Activated CD4-positive, alpha-beta T cell treated with anti-CD3 and anti-CD28 coated beads for 48 hours (primary cell): ENCODE measurements at places on chromosomes 16 and 17.

GRCh38 chr17:3955673-3955988 lies 8.6 kb downstream of the ATP2A3 start:
- no peak for DNase-seq

DNA sequence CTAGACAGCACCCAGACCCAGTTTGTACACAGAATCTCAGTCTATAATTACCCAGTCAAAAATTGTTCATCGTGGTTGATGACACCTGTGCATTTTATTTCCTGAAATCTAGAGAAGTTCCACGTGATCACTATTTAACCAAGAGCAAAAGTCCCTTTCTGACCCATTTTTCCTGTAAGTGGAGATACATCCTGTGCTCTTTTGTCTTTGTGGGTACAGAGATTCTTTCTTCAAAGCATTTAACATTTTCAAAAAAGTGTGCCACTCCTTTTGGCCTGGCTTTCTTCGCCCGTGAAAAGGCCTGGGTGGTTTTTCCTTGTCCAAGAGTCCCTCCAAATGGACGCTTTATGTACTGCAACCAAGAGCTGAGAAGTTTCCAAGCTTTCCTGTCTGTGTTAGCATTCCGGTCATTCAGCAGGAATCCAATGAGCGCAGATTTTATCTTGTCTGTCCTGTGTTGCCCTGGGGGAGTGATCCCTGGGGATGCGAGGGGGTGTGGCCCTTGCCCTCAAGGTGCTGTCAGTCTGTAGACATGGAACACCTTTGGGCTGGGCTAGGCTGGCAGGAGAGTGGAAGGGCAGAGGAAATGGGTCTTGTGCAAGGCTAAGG lies 161.1 kb upstream of the CACNG5 start:
- DNase-seq = peak; percentile 54

- no peak for DNase-seq
Measured at GRCh38 chr16:78895681-78896080, 704.9 kb downstream of the MAF start.

DNA sequence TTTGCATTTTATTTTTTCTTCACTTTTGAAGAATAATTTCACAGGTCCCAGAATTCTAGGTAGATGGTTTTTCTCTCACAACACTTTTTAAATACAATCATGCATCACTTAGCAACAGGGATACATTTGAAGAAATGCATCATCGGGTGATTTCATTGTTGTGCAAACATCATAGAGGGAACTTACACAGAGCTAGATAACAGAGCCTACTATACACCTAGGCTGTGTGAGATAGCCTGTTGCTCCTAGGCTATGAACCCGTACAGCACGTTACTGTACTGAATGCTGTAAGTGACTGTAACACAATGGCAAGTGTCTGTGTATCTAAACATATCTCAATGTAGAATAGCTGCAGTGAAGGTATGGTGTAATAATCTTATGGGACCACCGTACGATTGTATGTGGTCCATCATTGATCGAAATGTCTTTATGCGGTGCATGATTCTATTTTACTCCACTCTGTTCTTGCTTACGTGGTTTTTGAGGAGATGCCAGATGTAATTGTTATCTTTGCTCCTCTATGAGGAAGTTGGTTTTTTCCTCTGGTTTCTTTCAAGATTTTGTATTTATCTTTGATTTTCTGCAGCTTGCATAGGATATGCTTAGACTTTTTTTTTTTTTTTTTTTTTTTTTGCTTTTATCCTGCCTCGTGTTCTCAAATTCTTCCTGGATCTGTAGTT lies 35.5 kb upstream of the TMEM92 start:
- DNase-seq = no peak

GRCh38 chr16:10990378-10990777 lies 46.0 kb downstream of the CLEC16A start:
- DNase-seq = no peak

GRCh38 chr16:27245276-27246172 lies 23.0 kb downstream of the NSMCE1 start:
- peak; percentile 81 for DNase-seq

DNA sequence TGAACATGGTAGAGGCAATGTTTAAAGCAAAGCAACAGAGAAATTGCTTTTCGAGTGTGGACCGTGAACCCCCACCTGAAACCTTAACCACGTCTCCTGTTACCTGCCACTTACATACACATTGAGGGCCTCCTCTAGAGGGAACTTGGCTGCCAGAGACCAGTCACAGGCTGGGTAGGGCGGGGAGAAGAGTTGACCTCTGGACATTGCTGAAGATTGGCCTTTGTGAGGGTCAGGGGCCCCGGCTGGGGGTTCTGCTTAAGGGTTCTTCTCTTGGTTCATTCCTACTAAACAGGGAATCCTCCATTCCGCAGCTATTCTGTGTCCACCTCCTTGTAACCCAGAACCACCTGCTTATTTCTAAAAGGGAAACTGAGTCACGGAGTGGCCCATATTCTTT lies 53.8 kb downstream of the IRX6 start:
- DNase-seq = no peak

- DNase-seq = no peak
Measured at GRCh38 chr16:22358000-22358399, 16.4 kb downstream of the CDR2 start.

DNA sequence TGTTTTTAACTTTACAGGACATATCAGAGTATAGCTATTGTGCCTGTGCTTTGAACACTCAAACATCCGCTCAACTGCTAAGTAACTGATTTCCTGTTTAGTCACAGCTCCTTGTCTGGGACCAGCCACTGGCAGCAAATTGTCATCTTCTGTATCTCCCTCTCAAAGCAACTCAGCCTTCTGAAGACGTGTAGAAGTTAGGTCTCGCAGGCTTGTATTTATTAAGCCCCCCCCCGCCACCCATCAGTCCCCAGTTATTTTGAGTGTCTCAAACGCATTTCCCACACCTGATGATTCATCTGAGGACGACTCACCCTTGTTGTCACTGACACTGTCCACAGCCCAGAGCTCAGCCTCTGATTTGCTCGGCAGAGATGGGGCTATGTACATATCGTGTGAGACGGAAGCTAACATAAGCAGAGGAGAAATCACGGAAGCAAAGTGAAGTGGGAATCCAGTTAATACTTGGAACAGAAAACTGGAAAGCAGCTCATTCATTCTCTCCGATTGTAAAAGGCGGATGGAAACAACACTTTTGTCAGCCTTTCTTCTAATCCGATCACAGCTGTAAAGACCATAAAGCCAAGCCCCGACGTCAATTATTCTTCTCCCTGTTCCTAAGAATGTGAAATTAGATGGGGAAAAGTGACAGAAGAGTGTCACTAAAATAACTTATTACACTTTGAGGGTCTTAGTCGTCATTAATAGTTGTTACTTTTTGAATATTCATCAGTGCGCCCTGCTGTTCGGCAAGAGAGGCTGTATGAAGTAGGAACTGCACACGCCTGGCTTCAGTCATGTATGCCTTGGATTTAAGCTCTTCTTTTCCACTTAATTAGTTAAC lies 64.2 kb downstream of the PITPNC1 start:
- DNase-seq = peak; percentile 79

GRCh38 chr16:9479008-9479407 lies 387.6 kb downstream of the HAPSTR1 start:
- no peak for DNase-seq

DNA sequence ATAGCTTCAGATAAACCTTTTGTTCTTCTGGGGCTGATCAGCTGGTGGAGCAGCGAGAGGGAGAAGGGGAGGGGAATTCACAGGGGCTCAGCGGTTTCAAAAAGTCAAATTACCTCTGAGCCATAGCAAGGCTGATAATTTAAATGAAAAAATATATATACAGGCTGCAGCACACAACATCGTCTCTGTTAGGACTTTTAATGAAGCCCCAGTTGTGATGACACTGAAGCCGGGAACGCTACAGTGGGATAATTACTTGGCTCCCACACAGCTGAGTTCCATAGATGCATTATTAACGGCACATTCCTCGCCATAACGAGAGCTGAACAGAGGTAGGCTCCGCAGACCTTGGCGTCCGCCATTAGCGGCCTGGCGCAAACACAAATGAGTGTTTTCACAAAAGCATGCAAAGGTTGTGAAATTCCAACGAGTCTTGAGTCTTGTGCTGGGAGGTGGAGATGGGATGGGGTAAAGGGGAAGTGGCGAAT lies 216.0 kb downstream of the C16orf78 start:
- DNase-seq = no peak

DNA sequence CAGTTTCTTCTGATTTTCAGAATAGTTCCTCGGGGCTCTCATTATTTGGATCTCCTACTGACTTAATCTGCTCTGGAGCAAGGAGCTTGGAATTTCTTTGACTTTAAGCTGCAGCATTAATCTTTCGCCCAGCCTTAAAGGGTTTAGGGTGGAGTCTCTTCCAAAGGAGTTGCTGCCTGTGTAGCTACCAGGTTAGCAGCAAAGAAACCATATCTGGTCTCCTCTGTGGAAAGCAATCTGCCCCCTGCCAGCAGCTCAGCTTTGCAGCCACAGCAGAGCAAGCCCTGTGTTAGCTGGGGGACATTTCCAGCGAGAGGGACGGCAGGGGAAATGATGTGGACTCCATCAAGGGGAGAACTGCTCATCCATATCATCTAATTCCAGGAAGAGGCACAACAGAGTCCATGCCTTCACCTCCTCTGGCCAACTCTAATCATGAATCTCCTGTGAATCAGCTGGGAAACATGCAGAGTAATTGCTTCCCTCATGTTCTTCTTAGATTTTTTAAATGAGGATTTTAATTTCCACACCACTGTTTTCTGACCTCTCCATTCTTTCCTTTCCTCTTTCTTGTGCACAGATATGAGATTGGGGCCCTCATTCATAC lies 827.6 kb upstream of the CA10 start:
- no peak for DNase-seq

- no peak for DNase-seq
Measured at GRCh38 chr17:82914375-82914774, 74.6 kb upstream of the ZNF750 start.

- DNase-seq = no peak
Measured at GRCh38 chr16:4048481-4048880, 67.8 kb downstream of the ADCY9 start.

DNA sequence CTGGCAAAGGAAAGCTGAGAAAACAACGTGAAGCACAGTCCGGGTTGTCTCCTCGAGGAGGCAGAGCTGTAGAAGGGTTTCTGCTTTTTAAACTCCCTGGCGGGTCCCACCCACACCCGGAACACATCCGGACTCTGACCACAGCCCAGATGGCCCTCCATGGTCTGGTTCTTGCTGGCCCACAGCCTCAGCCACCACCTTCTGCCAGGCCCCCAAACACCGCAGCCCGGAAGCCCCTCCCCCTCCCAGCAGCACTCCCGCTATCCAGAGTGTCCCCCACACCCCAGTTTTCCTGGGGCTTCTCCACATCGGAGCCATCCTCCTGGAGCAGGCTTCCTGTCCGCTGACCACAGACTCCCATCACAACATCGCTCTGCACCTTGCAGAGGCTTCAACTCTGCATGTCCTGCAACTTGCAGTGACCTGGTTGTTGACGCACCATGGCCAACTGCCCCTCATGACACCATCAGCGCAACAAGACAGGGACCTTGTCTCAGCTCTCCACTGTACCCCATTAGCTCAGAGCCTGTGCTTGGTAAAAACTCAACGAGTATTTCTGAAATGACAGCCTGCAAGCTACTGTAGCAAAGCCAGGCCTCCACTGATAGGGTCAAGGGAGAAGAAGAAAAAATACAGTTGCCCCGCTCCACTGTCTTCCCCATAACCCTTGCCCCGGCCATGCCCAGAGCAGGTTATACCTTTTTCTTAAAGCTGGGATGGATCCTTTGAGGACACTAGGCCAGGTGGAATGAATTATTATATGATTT lies 129.8 kb downstream of the C16orf78 start:
- no peak for DNase-seq

GRCh38 chr17:70119983-70120382 lies 45.0 kb downstream of the KCNJ16 start:
- DNase-seq = no peak

DNA sequence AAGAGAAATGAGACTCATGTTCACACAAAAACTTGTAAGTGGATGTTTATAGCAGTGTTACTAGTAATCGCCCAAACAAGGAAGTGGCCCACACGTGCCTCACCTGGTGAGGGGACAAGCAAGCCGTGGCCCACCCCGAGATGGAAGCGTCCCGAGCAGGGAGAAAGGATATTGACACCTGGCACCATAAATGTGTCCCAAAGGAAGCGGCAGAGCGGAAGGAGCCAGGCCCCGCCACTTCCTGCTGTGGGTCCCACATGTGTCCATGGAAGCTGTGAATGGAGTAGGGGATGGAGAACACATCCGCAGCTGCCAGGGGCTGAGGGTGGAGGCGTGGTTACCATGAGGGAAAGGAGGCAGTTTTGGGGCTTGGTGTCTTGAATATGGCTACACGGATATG lies 18.9 kb downstream of the KCNJ18 start:
- no peak for DNase-seq

DNA sequence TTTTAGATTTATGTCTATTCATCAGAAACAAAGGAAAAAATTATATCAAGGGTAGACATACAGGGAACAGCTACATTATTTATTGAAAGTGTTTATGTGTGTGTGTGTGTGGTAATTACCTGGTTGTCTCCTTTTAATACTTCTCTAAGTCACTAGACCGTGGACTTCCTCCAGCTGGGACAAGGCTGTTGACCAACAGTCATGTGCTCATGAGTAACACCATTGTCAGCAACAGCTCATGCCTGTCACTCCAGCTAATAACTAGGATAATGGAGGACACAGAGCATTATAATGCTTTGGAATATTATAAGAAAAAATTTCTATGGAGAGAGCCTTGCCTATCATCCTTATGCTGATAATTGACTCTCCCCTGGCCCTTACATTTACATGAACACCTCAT lies 125.3 kb upstream of the SALL1 start:
- no peak for DNase-seq

GRCh38 chr17:65020284-65020683 lies 36.3 kb downstream of the GNA13 start:
- no peak for DNase-seq

DNA sequence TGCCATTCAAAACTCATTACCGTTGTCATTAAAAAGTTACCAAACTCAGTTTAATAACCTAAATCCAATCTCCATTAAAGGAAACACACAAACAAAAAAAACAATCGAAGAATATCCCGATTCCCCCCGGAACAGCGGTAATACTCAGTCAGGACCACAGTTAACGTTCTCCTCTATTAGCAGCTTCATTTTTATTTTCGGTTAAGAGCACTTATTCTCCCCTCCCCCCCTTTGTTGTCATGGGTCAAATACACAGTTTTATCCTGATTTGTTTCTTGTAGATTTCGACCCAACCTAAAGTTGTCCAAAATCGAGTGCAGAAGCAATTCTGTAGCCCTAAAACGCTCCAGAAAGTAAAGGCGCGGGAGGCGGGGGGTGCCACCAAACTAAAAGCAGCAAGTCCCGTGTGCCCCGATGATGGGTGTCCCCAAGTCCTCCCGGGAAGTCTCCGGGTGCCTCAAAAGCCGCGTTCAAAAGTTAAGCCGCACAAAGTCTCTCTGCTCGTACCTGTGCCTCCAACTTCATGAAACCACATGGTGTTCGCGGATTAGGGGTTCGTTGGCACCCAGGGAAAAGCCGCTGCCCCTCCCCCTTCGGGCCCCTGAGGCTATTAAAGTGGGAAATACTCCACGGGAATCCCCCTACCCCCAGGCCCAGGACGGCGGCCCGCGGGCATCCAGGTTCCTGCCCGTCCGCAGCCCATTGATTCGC lies 996 bp downstream of the SUMO2 start:
- DNase-seq = peak; percentile 62
